ENCODE measurements at places on chromosomes 13 and 19.

DNA sequence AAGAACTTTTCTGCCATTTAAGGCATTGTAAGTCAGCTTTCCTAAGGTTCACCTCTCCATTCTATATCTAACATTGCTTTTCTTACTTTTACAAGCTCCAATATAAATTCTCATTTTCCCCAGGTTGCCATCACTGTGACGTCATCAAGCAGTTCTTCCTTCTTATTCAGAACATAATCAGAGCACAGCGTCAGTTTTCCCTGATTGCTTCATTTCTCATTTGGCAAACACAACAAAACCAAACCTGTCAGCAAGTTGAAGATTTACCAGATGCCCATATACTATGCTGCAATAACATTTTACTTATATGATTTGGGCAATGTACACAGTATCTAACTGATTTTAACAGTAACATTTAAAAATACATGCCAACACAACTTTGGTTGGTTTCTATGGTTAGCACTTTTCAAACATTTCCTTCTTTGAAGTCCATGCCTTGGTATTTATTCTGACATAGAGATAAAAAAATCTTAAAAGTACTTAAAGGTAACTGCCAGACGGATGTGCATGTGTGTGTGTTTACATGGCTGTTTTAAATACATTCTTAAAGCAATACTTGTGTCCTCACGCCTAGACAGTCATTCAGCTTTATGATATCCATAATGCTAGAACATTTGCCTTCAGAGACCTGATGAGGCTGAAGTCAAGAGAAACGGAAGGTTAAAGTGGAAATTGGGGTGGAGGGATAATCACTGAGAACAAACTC lies 264.0 kb downstream of the KLF12 start:
- no peak for DNase-seq

- no peak for DNase-seq
Measured at GRCh38 chr19:7883796-7884570, 4.3 kb upstream of the LRRC8E start.

DNA sequence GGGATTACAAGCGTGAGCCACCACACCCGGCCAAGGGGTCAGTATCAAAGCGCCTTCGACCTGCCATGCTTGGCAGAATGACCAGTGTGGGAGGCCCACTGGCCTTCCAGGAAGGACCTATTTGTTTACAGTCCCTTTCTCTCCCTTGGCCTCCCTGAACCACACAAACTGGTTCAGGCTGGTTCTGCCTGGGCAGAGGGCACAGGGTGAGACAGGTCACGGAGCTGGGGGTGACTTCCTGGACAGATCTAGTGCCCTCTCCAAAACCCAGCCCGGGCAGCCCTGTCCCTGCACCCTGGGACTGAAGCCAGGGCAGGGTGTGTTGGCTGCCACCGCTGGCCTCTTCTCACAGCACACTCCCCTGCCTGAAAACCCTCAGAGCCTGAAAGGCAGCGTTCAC lies 11.3 kb downstream of the PLEKHF1 start:
- no peak for DNase-seq

DNA sequence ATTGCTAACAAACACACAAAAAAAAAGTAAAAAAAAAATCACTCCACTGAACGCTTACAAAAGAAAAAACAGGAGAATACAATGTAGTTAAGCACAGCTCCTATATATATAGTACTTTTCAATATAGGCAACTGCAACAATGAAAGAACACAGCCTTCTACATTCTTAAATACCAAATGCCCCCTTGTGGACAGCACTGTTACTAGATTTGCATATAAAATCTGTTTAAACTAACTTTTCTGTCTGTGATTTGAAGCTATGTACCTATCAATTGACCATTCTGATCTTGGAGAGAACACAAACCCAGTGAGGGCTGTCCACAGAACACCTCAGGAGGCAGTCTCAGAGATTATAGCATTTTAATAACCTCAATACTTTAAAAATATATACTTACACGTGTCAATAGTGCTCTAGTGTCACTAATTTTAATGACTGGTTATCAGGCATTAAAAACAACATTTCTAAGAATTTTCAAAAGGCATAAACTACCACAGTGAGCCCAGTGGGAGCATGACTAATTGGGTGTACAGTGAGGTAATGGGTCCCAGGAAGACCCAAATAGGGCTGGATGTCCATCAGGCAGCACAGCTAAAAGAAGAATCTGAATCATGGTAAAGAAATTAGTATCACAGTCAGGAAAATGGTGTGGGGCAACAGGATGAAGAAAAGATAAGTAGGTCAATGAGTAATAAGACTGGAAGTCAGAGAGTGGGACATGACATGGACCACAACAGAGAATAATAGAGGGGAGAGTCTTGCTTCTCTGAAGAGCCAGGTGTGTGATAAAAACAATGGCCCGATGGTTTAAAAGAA lies 22.2 kb downstream of the CCDC169 start:
- peak; percentile 77 for DNase-seq

DNA sequence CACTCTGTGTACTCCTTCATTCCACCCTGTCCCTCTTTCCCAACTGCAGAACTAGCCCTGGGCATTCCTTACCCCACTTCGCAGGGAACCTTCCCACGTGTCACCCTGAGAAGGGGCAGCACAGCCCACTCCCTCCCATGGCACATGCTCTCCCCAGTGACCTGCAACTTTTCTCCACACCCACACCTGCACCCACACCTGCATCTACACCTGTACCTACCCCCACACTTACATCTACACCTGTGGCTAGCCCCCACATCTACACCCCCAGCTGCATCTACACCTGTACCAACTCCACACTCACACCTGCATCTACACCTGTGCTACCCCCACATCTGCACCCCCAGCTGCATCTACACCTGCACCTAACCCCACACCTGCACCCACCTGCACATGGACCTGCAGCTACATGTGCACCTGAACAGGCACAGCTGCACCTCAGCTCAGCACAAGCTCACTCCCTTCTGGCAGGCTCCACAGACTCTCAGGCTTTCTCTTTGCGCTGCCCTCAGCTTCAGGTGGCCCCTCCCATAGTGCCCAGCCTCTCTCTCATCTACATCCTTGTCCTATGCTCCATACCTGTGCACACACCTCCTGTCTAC lies 234.1 kb downstream of the TUBA3C start:
- no peak for DNase-seq

GRCh38 chr13:20799726-20800416 lies 26.1 kb upstream of the EEF1AKMT1 start:
- no peak for DNase-seq

GRCh38 chr13:79917628-79918027 lies 423.3 kb downstream of the SPRY2 start:
- no peak for DNase-seq
